ENCODE measurements at places on chromosomes 4 and X.

DNA sequence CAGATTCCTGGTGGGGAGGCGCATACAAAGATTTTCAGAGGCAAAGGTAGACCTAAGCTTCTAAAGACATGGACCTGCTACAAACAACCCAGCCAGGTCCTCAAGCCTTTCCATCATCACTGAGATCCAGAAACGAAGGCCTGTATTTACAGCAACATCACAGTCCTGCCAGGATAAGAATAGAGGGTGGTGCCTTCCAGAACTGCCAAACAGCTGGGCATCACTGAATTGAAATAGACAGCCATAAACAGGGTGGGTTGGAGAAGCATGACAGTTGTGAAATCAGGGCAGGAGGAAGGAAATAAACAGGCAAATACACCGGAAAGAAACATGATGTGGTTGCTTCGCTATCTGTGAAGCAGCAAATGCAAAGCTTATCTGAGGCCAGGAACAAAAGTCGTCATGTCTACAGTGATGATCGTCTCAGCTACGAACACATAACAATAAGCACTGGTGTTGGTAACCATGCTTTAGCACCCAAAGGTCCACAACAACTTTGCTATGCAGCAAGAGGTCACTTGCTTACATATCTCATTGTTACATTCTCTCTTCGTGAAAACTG, 6.7 kb upstream of the TMEM154 start:
- no peak for DNase-seq

- DNase-seq: no peak
These were observed 115.8 kb downstream of the NAA11 start for GRCh38 chr4:79209822-79210635.

DNA sequence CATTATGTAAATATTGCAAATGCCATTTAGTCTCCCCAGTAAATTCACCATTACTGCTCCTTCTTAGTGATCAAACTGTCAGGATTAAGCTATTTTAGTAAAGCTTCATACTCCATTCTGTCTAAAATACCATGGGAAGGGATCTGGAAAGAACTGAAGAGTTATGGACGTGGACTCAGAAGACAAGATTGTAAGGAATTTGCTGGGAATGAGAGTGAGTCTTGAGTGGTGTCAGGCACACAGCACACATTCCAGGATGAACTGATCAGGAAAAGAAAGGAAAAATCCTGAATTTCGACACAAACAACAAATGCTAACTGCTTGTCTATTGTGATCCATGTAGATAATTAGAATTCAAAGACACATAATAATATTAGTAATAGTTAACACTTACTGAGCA, 311.0 kb downstream of the CENPC start:
- no peak for DNase-seq

DNA sequence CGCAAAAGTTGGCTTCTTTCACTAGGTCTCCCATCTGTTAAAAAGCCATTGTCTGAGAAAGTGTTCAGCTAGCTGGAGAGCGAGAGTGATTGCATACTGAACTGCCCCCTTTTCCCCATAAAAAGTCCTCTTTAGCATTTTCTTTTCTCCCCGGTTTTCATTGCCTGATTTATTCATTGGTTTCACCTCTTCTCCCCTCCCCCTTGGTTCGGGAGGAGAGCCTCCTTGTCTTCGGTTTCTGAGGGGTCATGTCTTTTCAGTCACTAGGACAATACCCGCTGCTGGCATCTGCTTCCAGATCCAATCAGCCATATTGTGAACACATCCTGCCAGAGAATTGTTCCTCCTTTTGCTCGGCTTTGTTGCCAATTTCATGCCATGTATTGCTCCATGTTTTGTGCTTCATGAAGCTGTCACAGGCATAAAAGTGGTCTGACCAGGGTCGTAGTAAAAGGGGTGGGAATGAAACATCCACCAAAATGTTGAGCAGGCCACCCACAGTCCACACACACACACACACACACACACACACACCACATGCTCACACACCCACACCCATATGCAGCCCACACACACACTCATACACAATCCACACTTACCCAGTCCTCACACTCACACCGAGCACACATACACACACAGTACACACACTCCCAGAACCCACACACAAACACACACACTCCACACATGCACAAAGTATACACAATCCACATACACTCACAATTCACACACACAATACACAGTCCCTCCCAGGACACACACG, 136.0 kb downstream of the NKX6-1 start:
- no peak for DNase-seq

GRCh38 chr4:24956763-24957162, 43.9 kb upstream of the CCDC149 start:
- DNase-seq: no peak

DNA sequence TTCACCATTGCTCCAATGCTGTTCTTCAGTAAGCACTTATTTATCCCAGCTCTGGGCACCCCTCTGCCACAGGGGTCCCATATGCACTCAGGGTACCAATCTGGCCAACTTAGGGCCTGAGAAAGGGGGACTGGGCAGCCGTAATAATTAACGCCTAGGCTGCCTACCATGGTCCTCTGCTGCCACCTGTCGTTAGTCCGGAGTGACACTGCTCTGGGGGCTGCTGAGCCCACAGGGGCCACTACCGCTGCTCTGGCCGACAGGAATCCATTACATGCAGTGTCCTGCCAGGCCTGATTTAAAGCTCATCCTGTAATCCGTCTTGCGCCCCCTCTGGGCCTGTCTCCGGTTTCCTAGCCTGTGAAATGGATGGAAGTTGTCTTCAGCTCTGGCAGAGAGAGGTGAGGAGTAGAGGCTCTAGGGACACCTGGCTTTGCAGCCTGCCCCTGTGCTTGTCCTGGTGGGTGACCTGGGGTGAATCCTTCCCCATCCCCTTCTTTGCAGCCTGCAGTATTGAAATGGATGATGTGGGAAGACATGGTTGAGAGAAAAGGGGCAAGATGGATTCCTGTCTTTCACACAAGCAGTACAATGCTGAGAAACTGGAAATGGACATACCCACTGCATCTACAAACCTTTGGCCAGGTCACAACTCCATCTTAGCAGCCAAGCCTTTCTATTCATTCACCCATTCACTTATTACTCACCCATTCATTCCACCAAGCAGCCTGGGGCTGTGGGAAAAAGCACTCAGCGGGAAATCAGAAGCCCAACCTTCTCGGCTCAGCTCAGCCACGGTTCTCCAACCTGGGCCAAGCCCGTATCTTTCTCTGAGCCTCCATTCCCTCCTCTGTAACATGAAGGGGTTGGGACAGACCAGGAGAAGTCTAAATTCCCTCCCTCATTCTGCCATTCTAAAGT, 116.3 kb upstream of the NALF2 start:
- DNase-seq: no peak

DNA sequence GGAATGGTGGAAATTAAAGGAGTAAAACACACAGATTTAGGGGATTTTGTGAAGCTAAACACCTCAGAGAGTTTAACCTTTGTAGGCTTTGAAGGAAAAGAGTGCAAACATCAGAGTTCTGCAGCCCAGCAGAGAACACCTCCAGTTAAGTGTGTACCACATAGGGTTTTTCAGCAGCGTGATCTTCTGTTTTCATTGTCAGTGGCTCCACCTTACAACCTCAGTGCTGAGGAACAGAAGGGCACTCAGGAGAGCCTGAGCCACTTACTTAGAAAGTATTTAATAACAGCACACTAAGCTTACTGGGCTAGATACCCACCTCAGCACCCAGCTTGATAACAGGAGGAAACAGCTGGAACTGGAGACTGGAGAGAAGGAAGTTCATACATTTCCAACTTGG, 2.0 kb upstream of the FBXW7 start:
- DNase-seq: no peak

DNA sequence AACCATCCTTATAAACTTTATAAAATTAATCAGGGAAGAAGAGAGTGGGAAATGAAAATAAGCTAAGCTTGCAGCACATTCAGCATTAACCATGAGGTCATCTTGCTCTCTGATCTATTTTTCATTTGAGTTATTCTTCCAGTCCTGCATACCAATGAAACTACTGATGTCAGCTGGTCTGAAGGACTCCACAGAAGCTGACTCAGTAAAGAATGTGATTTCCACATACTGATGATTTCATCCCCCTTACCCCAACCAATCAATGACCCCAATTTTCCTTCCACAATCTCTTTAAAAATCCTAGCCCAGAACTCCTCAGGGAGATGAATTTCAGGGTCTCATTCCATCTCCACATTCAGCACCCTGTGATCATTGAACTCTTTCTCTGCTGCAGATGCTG, 18.8 kb upstream of the DSPP start:
- no peak for DNase-seq

GRCh38 chr4:19239565-19239964, 1012.1 kb upstream of the SLIT2 start:
- DNase-seq: no peak

DNA sequence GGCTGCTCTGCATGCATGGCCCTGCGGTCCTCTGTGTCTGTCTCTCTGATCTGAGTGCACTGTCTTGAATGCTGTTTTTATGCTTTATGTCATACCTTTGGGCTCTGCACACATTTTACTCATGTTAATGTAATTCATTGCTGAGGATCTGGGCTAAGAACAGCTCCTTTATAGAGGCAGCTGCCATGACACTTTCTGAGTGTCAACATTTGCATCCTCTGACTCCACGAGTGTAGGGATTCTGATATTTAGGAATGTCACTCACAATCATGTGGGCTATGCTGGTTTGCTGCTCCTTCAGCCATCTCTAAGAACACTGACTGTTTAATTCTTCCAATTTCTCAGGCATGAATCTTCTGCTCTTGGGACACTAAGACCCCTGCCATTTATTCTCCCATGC, 192.2 kb upstream of the CPEB2 start:
- DNase-seq: no peak

GRCh38 chrX:30580641-30581040, 3.1 kb upstream of the TASL start:
- DNase-seq: no peak

DNA sequence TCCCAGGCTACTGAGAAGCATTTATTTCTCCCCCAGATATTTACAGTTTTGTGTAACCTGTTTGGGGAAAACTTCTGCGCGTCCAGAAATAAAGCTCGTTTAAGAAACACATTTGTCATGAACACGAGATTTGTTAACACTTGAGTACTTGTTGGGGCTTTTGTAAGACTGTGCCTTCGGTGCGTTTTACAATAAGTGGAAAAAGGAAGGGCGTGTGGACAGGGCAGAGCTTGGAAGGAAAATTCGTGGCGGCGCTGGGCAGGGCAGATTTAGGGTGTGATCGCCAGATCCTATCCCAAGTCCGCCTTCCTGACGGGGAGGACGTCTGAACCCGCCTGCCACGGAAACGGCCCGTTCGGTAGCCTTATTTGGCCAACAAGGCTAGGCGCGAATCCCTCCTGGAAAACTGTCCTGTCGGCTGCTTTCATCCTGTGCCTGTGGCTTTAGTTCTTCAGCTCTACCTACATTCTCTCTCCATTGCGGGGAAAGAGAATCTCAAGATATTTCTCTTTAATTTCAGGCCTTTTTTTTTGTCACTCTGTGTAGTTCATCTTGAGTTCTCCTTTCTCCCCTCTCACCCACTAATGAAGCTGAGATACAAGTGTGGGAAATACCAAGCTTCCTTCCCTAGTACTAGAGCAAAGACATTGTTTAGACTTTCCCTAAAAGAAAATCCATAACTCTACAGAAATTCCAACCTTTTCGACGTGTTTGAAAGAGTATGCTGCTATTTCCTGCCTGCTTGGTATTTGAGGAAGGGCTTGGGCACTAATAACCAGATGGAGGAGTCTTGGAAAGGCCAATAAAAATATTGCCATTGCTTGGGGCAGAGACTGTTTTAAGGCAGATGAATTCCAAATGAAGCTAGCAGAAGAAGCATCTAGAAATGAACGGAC, 982 bp downstream of the PDLIM5 start:
- peak; percentile 52 for DNase-seq

GRCh38 chr4:43556262-43556661, 663.7 kb downstream of the GRXCR1 start:
- DNase-seq: no peak

- no peak for DNase-seq
These were observed 8.6 kb downstream of the SPATA4 start for GRCh38 chr4:176186671-176187395.

- DNase-seq: no peak
These were observed 292.7 kb downstream of the BCOR start for GRCh38 chrX:39805022-39805421.

DNA sequence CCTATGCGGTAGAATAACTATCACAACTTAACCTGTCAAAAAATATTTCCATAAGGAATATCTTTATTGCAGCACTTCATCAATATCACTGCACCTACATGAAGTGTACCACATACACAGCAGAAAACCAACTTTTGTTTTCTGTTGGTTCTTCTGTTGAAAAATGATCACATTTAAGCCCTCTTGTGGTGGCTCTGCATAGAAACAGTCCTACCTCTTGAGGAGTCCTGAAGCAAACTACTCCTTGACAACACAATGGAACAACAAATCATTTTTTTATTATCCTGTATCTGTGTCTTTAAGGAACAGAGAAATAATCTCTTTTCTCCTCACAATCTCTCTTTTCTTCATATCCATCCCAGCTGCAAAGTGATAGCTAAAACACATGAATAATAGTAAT, 39.8 kb upstream of the ATOH1 start:
- no peak for DNase-seq

DNA sequence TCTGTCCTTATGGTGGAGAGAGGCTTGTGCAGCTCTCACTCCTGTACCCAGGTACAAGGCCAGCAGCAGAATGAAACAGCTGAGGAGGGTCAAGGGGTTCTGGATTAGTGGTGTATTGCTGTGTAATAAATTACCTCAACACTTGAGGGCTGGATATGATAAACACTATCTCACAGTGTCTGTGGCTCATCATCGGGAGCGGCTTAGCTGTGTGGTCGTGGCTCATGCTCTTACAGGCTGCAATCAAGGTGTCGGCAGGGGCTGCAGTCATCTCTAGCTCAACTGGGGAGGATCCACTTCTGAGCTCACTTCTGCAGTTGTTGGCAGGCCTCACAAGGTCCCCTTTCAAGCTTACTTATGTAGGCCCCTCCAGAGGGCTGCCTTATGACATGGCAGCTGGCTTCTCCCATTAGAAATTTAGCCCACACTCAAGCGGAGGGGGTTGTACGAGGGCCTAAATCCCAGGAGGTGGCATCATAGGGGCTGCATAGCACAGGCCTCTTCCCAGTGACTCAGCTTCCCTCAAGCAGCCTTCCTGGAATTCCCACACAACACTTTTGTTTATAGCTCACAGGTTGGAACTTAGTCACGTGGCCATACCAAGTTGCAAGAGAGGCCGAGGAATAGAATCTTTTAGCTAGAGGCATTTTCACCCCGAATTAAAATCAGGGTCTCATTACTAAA, 148.2 kb upstream of the RPS6KA3 start:
- no peak for DNase-seq

DNA sequence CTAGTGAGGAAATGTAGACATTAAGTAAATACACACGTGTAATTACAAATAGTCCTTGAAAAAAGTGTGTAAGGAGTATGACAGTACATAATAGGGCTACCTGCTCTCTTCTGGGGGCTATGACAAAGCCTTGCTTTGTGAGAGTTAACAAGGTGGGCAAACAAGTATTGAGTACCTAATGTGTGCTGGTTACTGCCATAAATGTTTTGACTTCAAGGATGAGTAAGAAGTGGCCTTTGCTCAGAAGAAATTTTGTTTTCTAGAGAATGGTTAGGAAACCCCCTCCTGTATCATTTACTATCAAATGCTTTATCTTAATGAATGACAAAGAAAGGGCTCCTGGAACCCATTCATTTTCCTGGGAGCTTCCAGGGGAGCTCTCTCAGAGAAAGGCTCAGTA, 167.0 kb upstream of the CASK start:
- no peak for DNase-seq
